ENCODE measurements at places on chromosomes 6 and 20.

- DNase-seq: no peak
Measured at GRCh38 chr6:81128671-81129070, 623.8 kb downstream of the TENT5A start.

DNA sequence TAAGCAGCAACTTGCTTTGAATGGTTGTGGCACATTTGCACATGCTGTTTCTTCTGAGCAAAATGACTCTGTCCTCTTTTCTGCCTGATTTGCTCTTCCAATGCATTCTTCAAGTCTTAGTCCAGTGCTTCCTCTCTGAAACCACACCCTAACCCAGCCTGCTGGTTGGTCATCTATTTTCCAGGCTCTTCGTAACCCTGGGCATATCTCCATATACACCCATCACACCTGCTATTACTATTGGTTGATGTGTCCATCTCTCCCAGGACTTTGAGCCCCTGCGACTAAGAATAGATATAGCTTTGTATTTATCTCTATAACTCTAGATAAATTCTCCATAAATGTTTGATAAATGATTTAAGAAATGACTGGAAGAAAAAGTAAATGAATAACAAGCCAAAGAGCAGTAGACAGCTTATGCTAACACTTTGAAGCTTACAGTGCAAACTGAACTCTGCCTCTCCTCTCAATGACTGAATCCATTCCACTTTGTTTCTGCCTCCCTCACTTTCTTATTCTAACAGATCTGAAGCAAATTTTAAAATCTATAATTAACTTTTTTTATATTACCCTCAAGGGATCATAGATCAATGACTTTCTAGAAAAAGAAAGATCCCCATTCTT lies 59.7 kb upstream of the NT5E start:
- no peak for DNase-seq

- no peak for DNase-seq
Measured at GRCh38 chr6:75751443-75751842, 2.4 kb downstream of the MYO6 start.

- DNase-seq: no peak
Measured at GRCh38 chr6:25834950-25835349, 3.1 kb upstream of the SLC17A1 start.

- no peak for DNase-seq
Measured at GRCh38 chr20:10718661-10719060, 44.9 kb upstream of the JAG1 start.

DNA sequence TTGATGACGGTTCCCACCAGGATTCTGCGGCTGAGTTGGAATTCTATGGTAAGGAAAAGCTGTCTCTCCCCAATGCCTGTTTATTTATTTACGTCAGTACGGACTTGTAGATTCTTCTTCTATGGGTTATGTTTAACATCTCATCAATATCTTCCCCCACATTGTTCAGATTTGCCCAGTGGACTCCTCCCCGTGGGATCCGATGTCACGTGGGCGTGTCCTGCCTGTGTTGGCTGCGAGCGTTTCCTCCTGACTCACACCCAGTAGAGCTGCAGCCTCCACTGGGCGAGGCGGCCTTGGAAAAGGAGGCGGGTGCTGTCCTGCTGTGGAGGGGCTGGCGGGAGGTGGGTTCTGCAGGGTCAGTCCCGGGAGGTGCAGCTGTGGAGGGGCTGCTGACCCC lies 46.8 kb upstream of the SLCO4A1 start:
- DNase-seq: no peak

DNA sequence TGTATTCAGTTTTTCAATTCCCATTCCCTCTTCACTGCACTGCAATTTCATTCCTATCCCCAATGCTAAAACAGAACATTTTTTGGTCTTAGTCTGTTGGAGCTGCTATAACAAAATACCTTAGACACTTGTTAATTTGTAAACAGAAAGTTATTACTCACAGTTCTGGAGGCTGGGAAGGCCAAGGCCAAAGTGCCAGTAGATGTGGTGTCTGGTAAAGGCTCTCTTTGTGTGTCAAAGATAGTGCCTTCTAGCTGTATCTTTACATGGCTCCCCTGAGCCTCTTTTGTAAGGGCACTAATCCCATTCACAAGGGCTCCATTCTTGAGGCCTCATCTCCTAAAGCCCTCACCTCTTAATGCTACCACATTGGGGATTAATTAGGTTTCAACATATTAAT lies 40.0 kb downstream of the PHIP start:
- DNase-seq: no peak

DNA sequence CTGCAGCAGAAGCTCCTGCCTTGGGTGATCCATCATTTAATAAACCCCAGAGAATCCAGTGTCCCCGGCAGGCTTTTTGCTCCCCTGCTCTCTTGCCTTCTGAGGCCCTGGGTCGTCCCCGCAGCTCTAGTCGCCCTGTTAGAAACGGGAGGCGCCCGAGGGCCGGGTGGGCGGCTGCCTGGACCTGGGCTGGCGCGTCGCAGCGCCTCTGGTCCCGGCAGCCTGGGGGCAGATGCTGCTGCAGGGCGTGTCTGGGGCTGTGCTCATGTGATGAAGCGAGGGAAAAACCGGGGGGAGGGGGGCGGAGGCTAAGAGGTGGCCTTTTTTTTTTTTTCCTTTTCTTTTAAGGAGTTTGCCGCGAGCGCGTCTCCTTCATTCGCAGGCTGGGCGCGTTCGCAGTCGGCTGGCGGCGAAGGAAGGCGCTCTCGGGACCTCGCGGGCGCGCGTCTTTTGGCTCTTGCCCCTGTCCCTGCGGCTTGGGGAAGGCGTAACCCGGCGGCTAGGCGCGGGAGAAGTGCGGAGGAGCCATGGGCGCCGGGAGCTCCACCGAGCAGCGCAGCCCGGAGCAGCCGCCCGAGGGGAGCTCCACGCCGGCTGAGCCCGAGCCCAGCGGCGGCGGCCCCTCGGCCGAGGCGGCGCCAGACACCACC lies 394 bp downstream of the AKAP12 start:
- DNase-seq: peak; percentile 60

DNA sequence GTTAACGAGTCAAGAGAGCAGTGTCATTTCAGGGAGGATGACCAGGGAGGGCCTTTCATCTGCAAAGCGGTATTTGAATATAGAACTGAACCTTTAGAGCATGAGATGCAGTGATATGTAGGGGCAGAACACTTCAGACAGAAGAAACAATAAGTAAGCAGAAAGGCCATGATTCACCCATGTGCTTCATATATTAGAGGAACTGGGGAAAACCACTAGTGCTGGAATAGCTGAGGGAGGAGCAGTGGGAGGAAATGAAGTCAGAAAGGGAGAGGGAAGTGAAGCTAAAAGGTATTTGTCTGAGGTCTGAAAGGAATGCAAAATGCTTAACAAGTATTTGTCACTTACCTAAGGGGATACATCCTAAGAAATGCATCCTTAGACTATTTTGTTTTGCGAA lies 391.2 kb downstream of the ADGRB3 start:
- no peak for DNase-seq

Data from thoracic aorta (tissue), 2 donors.